NCI-H345 (cell line): ENCODE measurements at places on chromosomes 6 and 20.

DNA sequence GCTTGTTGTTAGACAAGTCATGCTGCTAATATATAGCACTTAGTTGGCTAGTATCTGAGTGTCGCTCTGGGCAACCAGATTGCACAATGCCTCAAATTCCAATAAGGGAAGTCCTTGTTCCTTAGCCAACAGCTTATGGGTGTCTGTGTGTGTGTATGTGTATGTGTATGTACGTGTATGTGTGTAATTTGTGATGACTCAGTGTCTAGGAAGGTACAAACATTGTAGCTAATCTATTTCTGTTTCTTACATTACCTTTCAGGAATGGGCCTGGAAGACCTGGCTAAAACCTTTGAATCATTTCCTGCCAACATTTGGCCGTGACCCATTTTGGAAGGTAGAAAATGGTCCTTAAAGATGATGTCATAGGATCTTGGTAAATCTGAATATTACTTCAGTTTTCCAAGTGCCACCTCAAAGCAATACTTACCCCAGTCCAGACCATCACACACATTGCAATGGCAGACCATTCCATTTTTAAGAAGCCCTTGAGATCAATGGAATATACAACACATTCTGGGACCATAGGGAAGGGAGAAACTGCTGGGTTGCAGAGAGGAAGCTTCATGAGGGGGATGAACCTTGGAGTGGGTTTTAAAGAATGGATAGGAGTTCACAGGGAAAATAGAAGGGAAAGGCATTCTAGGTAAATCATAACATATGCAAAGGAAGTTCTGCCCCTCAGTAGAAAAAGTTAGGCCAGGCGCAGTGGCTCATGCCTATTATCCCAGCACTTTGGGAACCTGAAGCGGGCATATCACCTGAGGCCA is 25.1 kb downstream of the NEDD9 start:
- no peak for DNase-seq

DNA sequence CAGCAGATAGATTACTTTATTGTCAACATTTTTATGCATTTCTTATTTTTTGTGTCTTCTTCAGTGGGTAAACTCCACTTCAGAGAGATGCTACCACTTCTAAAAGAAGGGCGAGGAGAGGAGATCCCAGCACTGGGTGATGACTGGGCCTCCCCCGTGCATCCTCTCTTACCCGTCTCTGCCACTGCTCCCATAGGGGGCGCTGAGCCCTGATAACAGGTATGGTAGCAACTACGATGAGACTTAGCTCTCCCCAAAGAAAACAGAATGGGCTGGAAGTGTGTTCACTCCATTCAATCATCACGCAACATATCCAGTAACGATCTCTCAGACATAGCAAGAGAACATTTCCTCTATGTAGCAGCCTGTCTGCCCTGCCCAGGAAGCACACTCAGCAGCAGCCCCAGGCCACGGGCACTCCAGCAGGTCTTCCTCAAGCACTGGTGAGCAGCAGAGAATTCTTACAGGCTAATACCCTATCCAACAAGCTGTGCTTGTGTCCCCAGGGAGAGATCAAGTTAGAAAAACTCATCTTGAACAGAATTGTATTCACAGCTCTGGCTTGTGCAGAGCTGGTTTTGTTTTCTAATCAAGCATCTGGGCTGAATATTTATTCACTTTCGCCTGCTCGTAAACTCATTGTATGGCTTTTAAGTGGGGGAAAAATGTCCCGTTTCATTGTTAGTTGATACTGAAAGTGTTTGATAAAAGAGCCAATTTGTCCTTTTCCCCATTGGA is 533.1 kb upstream of the CDH4 start:
- DNase-seq = no peak

- no peak for DNase-seq
Measured at GRCh38 chr6:73340048-73340447, 14.0 kb downstream of the DPPA5 start.

GRCh38 chr6:84719152-84719551 is 45.2 kb downstream of the TBX18 start:
- no peak for DNase-seq
